AG10803 (cell line): ENCODE measurements at places on chromosomes 1 and 21.

DNA sequence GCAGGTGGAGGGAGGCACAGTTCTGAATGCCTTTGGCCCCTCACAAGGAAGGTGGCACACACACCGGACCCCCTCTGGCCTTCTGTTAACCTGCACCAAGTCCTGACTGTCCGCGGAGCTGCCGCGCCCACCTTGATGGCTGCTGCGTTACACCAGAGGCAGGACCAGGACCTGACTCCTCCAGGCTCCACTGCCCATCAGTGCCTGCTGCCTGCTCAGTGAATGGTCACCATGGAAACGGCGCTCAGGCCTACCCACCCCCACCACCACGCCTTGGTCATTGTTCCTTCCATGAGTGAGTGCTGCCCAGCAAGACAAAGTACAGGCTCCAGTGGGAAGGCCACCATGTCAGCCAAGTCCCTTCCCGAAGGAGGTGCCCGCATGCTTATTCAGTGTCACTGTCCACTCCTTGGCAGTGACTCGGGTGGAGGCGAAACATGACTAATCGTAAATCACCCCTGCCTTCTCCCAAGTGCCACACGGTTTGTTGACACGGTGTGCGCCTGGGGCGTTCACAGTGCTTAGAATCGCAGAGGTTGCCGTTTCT lies 57.3 kb downstream of the SLC37A1 start:
- no peak for DNase-seq

GRCh38 chr1:89260042-89260441 lies 12.6 kb downstream of the GBP5 start:
- no peak for DNase-seq

DNA sequence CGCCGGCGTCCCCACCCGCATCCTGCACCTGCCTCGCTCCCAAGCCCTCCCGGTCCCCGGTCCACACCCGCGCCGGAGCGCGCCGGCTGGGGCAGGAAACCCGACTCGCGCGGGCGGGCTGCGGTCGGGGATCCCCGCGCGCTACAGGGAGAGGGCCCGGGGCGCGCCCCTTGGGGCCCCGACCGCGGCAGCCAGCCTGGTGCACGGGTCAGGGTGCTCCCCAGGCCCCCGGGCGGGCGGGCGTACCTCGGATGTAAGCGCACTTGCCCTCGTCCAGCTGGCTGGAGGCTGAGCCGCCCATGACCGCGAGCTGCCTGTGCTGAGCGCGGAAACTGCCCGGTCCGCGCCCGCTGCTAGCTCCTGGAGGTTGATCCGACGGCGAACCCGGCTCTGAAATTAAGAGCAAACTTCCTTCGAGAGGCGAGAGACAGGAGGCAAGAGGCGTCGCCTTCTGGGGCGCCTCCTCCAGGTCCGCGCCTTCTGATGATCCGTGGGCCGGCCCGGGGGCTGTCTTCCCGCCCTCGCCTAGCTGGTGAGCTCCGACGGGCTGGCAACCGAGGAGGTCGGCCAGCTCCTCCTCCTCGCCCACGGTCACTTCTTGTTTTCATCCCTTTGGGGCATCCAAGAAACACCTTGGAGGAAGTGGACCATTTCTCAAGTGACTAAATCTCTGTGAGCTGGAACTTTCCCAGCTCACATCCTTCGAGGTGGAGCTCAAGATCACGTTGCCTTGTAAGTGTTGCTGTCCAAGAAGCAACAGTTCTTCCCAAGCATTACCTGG lies at the start of gene NIBAN1:
NIBAN1 (minus strand) TSS at position 453 of the 781 bp plus-strand sequence; CDS start at position 301, 152 bp downstream.
- DNase-seq, result peak; percentile 67

DNA sequence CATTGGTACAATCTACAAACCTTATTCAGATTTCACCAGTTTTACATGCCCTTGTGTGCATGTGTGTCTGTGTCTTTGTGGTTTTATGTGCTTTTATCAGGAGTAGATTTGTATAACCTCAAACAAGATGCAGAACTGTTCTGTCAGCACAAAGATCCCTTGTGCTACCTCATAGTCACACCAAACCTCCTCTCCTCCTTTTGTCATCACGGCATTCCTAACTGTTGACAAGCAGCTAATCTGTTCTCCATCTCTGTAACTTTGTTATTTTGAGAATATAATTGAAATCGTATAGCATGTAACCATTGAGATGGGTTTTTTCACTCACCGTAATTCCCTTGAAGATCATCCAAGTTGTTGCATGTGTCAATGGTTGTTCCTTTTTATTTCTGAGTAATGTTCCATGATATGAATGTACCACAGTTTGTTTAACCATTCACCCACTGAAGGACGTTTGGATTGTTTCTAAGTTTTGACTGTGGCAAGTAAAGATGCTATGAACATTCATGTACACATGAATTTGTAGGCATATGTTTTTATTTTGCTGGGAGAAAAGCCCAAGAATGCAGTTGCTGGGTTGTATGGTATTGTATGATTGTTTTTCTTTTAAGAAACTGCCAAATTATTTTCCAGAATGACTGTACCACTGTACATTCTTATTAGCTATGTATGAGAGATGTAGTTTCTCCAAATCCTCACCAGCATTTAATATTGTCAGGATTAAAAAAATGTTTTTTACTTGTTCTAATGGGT lies 78.1 kb upstream of the B3GALT2 start:
- DNase-seq, result peak; percentile 55

DNA sequence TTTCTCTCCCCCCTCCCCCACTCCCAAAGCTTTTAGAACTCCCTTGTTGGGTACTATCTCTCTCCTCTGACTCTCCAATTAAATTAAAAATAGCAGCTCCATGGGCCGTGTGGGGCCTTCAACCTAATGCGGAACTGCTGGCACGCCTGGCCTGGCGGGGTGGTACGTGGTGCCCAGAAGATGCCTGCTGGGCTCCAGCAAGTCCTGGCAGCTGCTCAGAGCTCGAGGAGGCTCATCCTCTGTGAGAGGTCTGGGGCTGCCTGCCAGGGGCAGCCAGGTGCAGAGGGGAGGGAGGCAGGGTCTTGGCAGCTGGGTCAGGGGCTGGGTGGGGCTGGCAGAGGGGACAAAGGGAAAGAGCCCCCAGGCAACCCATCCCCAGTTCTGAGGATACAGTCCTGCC lies 74.4 kb downstream of the ACTL8 start:
- DNase-seq, result no peak

DNA sequence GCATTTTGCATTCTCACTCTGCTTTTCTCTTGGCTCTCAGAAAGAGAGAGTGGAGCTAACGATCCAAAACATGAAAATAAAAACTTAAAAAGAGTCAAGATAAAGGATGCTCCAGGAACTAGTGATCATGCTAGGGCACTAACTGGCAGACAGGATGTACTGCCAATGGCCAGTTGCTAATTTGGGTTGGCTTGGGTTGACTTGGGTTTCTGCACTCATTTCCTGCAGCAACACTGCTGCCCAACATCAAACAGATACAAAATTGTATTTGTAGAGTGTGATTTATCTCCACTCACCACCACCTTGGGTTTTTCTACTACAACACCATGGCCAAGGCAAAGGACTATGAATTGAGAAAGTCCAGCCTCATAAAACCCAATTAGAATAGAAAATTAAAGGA lies 662.3 kb upstream of the PTBP2 start:
- DNase-seq, result no peak

DNA sequence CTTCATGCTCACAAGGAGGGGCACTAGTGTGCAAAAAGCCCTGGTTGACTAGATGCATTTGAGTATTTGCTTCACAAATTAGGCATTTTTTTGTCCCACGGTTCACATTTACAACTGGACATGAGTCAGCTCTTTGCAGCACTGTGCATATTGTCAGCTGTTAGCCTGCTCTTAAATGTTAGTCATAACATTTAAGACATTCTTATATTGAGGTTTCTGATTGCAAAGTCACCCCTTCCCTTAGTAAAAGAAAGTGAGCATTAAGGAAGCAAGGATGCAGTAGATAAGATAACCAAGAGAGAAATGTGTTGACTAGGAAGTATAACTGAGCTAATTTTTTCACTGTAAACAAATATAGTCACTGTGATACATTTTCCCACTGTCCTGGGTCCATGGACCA lies 132.6 kb upstream of the CTTNBP2NL start:
- peak; percentile 19 for DNase-seq

GRCh38 chr1:151994956-151995355 lies 1.3 kb upstream of the S100A10 start:
- peak; percentile 99 for DNase-seq

GRCh38 chr1:117570988-117571409 lies 34.8 kb upstream of the TENT5C start:
- no peak for DNase-seq

DNA sequence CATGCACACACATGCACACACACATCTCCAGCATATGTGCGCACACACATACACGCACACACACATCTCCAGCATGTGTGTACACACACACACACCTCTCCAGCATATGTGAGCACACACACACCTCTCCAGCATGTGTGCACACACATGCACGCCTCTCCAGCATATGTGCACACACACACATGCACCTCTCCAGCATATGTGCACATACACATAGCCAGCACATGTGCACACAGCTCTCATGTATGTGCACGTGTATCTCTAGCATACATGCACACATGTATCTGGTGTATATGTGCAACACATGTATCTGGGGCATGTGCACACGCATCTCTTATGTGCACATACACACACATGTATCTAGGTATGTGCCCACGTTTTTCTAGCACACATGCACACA lies 57.9 kb downstream of the SLC19A1 start:
- no peak for DNase-seq

DNA sequence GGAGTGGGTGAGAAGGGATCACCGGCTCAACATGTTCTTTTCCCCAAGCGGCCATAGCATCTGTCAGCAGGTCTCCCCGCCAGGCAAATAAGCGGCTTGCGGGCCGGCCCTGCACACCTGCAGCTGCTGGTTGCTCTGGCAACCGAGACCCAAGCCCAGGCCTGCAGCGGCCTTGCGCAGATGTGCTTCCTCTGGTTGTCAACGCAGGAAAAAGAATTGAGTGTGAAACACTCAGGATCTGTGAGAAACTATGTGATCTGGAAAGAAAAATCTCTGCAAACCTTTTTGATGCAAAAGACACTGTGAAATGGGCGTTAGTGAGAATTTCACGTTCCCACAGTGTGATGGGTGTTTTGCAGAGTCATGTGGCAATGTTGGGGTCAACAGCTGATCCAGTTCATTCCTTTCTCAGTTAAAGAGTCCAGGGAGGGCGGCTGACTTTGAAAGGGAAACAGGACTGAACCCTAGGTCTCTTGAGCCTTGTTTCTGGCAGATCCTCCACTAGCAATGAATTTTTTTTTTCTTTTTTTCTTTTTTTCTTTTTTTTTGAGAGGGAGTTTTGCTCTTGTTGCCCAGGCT lies 28.4 kb downstream of the TOMM20 start:
- DNase-seq, result no peak
